Left lung (tissue), 14 donors: ENCODE measurements at places on chromosomes 6 and 20.
A peak's percentile ranks its signal among the peaks of the same experiment; 100 is the strongest.

DNA sequence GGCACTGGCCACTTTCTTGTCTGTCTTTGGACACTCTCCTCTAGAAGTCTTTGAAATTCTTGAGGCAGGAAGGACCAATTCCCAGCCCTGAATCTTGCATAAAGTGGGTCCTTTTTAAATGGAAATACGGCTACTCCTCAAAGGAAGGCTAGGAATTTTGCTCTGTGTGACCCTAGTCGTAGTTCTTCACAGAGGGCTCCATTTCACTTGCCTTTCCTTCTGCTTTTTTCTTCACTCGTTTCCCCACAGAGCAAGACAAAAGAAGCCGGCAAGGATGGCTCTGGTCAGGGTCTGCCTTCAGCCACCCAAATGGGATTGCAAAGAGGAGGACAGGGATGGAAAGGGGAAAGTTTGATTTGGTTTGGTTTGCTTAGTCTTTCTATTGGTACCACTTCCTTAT, 25.8 kb downstream of the HLA-E start:
- no peaks in the 10 kb centered on the region for H3K36me3 ChIP-seq
- DNase-seq, result no peak
- peak overlapping the region; percentile 99 for H3K27ac ChIP-seq
- peak overlapping the region; percentile 41 for H3K4me3 ChIP-seq
- H3K27me3 ChIP-seq, result no peaks in the 10 kb centered on the region
- no peaks in the 10 kb centered on the region for H3K4me1 ChIP-seq

DNA sequence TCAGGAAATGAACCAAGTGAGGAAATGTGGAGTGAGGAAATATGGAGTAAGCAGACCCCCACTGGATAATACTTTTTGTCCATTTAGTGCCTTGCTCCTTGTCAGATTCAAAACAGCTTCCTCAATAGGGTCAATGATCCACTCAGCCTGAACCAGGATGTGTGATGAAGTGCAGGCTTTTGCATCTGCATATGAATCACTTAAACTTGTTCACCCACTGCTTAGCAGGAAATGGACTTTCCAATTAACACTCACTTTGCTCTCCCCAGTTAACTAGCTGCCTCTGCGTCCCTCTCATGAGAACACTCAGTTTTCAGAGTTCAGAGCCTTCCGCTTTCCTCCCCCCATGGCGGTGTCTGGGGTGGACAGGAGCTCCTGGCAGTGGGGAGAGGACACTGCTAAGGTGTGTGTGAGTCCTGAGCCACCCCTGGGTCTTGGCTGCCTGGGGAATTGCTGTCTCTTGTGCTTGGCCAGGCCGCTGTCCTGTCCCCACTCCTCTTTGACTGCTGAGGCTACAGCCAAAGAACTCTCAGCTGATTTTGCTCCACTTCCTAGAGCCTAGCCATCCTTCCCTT, 621.8 kb downstream of the CDH26 start:
- H3K4me1 ChIP-seq, result no peaks in the 10 kb centered on the region
- no peaks in the 10 kb centered on the region for H3K36me3 ChIP-seq
- H3K4me3 ChIP-seq, result no peak overlapping the region
- H3K27ac ChIP-seq, result no peak overlapping the region
- no peaks in the 10 kb centered on the region for H3K27me3 ChIP-seq

GRCh38 chr6:154266560-154267099, 90.0 kb downstream of the IPCEF1 start:
- H3K27ac ChIP-seq, result no peak overlapping the region
- H3K36me3 ChIP-seq, result no peaks in the 10 kb centered on the region
- no peaks in the 10 kb centered on the region for H3K4me1 ChIP-seq
- no peak overlapping the region for H3K4me3 ChIP-seq

DNA sequence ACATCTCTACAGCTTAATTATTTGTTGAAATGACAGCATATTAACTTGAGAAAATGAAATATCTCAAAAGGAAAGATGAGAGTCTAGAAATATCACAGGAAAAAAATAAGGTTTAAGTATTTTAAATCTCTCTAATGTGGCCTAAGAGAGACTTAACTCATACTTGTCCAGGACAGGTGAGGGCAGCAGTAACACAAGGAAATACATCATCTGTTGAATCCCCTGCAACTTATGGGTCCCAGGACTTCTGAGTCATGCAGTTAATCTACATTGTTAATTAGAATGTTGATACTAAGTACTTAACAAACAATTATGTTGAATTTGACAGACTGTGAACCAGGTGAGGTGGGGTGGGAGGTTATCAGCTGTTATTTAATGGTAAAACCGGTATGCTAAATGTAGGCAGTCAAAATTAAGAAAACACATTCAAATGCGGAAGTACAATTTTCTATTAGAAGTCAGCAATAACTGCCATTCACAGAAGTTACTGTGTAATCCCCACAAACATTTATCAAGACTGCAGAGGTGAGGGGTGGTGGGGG, 87.9 kb downstream of the CEP57L1 start:
- no peak overlapping the region for H3K4me3 ChIP-seq
- DNase-seq, result no peak
- no peak overlapping the region for H3K27ac ChIP-seq
